ENCODE measurements at places on chromosomes 12 and 14.
A peak's percentile ranks its signal among the peaks of the same experiment; 100 is the strongest.

DNA sequence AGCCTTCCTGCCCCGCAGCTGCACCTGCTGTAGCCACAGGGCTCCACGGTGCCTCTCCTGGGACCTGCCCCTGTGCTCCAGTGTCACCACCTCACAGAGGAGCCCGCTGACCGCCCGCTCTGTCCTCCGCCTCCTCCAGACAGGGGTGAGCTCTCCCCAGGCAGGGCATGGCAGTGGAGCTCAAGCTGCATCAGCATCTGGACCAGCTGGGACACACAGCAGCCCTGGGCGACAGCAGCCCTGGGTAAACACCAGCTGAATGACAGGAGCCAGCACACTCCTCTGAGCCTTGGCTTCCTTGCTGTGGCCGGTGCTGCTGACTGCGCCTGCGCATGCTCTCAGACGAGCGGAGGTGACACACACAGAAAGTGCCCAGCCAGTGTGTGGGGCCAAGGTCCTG is 22.0 kb downstream of the CHGA start:
- DNase-seq = no peak

DNA sequence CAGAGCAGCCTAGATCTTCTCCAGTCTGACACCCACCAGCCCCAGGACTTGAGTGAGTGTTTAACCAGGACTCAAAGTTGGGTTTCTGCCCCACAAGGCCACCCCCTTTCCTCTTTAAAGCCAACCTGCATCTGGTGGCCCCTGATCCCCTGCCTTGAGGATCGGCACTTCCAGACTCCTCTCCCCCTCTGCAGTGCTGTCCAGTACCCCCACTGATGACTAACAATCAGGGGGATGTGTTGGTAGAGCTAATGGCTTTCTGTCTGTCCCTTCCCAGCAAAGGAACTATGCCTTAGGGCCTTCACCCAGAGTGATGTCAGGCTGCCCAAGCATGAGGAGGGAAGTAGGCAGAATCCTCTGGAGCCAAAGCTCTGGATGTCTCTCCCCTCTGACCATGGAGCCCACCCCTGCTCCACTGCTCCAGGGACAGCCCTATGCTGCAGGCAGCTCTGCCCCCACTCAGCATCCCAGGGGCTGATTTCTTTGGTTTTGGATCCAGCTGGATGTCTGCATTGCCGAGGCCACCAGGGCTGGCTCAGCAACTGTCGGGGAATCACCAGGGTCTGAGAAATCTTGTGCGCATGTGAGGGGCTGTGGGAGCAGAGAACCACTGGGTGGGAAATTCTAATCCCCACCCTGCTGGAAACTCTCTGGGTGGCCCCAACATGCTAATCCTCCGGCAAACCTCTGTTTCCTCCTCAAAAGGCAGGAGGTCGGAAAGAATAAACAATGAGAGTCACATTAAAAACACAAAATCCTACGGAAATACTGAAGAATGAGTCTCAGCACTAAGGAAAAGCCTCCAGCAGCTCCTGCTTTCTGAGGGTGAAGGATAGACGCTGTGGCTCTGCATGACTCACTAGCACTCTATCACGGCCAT is 42.9 kb downstream of the DAD1 start:
- no peak for DNase-seq

- peak; percentile 78 for DNase-seq
Measured at GRCh38 chr12:69739287-69740191, 879 bp downstream of the RAB3IP start.

GRCh38 chr12:19190292-19191031 is 60.9 kb downstream of the PLEKHA5 start:
- no peak for DNase-seq

GRCh38 chr12:129190827-129191226 is 337.5 kb downstream of the GLT1D1 start:
- DNase-seq = no peak

DNA sequence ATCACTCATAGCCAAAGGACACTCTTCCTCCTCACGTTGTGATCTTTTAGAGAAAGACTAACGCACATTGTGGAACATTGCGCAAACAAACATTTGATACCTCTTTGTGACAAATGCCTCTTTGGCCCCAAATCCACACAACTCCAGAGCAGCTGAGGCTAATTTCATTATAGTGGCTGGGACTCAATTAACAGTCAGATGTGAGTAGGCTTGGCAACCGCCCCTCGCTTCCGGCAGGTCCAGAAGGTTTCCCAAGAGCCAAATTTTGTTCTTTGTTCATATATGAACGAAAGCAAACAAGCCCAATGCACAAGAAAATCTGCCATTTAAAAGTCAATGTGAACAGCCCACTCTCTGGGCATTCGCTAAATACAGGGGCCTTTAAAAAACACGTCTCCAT is 273.9 kb downstream of the GLT1D1 start:
- DNase-seq = no peak

- peak; percentile 68 for DNase-seq
Measured at GRCh38 chr12:50221228-50222008, 54.2 kb upstream of the CERS5 start.

- DNase-seq = no peak
Measured at GRCh38 chr12:52878507-52879393, 26.1 kb downstream of the KRT8 start.

All from NCI-H146 (cell line).